ENCODE measurements at places on chromosomes 3 and 15.

DNA sequence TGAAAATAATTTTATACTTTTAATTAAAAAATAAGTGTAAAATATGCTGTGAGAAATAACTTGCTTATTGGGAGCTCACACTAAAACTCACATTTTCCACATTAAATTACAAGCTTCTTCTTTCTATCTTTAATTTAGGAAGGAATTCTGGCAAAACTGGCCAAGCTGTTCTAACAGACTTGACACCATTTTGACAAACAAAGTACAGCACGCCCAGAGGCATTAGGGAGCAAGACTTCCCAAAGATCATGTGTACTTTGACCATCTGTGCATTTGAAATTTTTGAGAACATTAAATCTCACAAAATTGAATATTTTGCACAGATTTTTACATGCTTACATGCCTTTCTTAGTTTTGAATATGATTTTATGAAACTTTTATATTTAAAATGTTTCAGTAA lies 1288.4 kb upstream of the CADM2 start:
- no peak for DNase-seq

- peak; percentile 78 for DNase-seq
Observed at GRCh38 chr15:98881526-98882520, 125.8 kb downstream of the PGPEP1L start.

DNA sequence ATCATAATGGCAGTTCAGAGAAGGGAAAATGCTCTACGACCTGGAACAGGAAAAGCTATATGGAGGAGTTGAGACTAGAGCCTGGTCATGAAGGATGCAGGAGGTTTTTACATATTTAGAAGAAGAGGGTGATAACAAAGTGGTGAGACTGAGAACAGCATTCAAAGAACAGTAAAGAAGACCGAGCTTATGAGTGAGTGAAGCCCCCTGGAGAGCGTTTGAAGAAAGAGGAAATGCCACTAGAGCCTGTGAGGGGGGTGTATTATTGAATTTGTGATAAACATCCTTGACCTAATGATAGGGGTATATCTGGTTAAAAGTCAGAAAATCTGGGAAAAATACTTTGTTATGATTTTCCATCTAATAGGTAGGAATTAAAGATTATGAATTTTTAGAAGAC lies 4.2 kb downstream of the PARP9 start:
- no peak for DNase-seq

DNA sequence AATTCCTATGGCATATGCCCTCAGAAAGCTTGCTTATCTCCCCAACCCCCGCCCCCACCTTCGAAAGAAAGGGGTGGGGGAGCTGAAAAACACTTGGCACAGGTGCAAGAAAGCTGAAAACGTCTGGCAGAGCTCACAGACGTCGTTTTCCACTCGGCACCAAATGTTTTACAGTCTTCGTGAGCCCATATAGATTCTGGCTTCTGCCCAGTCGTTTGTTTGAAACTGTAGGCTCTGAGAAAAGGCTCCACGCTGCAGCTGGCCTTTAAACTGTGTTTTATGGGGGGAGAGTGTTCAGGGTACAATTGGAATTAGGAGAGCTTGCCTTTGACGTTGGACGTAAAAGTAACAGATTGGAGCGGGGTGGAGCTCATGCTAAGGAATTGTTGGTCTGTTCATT lies 130.3 kb downstream of the MDFIC2 start:
- DNase-seq = no peak

Data from hematopoietic multipotent progenitor cell treated with erythropoietin and hydrocortisone succinate and interleukin-3 and kit ligand, for 8 days (in vitro differentiated cells).